ENCODE measurements at places on chromosomes 2 and 18.
A peak's percentile ranks its signal among the peaks of the same experiment; 100 is the strongest.

DNA sequence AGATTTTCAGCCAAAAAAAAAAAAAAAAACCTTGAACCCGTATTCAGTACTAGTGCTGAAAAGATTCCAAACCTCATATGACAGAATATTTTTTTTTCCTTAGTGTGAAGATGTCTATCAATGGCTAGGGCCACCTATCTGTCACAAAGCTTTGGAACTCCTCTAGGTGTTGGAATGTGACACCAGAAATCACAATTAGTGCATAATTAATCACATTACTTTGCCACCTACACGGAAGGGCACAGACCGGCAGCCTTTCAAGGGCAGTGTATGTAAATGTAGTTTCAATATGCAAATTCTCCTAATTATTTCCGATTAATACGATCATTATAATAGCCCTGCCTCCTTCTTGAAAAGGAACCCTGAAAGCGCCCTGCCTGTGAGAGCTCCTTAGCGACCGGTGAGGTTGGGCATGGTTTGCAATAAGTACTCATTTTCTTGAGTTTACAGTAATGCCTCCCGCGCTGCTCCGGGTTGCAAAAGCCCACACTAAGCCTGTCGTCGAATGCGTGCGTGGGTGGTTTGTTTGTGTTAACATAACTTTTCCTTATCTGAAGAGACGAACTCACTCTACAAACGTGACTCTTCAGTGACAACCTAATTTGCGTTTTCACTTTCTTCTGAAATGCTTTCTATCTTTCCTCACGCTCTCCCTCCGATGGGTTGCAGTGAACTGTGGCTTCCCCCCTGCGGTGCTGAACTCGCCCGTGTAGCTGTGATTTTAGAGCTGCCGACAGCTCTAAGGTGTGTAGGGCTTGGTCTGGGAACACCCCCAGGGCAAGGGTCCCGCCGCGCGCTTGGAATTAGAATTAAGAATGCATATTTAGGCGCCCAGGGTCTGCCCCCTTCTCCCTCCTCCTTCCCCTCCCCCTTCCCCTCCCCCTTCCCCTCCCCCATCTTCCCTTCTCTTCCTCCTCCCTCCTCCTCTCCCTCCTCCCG lies 765 bp upstream of the ID2 start:
- peak; percentile 65 for DNase-seq

- no peak for DNase-seq
These were observed 131.2 kb upstream of the CYP1B1 start for GRCh38 chr2:38207168-38207567.

DNA sequence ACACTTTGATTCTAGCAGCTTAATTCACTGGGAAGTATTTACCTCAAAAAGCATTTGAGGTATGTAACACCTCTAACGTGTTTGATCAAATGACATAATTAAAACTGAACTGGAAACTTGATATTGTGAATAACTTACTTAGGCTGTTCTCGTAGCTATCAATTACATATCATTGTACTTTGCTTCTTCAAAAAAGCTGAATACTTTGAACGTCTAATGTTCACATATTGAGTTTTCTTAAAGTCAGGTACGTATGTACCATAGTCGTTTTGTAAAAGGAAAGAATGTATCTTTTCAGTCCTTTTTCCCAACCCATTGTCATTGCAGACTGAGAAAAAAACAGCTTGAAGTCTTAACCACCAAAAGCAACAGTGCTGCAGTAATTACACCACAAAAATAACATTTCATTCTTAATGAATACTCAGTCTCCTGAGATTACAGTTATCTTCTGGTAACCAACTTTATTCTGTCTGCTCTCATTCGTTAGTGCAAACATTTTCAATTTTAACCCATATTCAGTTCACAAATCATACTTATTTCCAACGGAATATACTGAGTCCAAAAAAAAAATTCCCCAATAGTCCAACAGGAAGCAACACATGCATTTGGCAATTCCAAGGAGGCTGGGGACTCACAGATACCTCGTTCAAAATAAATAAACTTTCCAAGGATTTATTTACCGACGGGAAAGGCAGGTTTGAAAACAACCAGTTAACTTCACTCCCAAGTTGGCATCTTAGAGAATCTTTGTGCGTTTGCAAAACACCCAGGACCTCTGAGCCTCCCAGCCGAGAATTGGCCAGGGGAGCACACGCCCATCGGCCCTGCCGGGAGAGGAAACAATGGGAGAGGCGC lies 1.1 kb downstream of the CHN1 start:
- DNase-seq = no peak

- no peak for DNase-seq
These were observed 4.3 kb downstream of the BIN1 start for GRCh38 chr2:127102521-127103242.

- no peak for DNase-seq
These were observed 51.7 kb upstream of the OTX1 start for GRCh38 chr2:62998949-62999348.

DNA sequence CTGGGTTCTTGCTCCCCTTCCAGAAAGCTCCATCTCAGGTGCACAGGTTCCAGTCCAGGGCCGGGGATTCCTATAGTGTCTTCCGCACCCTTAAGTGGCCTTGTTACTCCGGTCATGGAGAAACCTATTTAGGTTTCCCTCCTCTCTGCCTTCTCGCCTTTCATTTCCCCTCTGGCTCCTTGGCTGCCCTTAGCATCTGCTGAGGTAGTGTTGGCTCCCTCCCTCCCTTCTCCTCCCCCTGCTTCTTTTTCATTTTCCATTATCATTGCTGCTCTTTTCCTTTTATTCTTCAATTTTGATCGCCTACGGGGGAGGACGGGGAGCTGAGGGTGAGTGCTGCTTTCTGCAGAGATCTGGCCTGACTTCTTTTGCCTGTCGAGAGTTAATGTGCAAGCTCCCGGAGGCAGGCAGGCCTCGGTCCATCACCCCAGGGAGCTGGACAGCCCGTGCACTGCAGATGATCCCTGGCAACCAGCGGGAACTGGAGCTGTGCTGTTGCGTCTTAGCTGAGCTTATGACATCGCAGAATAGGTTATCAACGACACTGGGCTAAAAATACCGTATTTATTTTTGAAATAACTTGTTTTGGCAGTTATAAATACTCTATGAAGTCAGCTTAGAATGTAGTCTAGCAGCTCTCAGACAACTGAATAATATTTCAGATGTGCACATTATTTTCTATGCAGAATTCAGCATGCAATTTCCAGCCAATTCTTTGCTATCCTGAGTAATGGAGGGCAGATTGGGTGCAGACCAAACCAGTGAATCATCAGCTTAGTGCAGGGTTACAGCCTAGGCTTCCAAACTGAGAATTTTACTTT lies 141.9 kb downstream of the SLC4A3 start:
- DNase-seq = no peak

GRCh38 chr2:207683879-207684627 lies 27.4 kb upstream of the CCNYL1 start:
- DNase-seq = peak; percentile 64

DNA sequence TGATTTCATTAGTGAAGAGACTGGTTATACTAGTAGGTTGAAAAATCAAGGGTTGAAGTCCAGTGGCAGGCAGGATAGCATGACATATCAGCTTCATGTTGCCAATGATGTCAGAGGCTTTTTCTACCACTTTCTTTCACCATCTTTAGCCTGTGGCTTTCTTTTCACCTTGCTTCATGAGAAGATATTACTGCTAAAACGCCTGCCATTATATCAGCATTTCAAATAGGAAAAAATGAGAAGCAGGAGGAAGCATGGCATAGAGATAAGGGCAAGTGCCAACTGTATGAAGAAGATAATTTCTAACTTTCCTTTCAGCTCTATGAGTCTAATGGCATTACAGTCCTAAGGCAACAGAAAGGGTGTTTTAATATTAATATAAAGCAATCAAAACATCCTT lies 270.2 kb upstream of the SYT4 start:
- no peak for DNase-seq

GRCh38 chr18:30987467-30988241 lies 54.9 kb downstream of the DSC3 start:
- DNase-seq = no peak

- DNase-seq = no peak
These were observed 77.8 kb upstream of the PMAIP1 start for GRCh38 chr18:59821983-59822382.

DNA sequence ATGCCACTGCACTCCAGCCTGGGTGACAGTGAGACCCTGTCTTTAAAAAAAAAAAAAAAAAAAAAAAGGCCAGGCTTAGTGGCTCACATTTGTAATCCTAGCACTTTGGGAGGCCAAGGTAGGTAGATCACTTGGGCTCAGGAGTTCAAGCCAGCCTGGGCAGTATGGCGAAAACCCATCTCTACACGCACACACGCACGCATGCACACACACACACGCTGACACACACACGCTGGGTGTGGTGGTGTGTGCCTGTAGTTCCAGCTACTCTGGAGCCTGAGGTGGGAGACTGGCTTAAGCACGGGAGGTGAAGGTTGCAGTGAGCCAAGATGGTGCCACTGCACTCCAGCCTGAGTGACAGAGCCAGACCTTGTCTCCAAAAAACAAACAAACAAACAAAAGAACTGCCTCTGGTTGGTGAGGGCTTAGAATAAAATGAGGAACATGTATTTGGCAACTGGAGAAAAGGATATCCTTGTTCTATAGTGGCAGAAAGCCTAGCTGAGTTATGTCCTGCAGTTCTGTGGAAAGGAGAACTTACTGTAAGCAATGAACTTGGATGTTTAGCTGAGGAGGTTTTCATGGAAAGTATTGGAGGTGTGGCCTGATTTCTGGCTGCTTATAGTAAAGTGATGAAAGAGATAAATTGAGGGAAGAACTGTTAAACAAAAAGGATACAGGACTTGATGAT lies 34.0 kb downstream of the HAT1 start:
- DNase-seq = no peak

DNA sequence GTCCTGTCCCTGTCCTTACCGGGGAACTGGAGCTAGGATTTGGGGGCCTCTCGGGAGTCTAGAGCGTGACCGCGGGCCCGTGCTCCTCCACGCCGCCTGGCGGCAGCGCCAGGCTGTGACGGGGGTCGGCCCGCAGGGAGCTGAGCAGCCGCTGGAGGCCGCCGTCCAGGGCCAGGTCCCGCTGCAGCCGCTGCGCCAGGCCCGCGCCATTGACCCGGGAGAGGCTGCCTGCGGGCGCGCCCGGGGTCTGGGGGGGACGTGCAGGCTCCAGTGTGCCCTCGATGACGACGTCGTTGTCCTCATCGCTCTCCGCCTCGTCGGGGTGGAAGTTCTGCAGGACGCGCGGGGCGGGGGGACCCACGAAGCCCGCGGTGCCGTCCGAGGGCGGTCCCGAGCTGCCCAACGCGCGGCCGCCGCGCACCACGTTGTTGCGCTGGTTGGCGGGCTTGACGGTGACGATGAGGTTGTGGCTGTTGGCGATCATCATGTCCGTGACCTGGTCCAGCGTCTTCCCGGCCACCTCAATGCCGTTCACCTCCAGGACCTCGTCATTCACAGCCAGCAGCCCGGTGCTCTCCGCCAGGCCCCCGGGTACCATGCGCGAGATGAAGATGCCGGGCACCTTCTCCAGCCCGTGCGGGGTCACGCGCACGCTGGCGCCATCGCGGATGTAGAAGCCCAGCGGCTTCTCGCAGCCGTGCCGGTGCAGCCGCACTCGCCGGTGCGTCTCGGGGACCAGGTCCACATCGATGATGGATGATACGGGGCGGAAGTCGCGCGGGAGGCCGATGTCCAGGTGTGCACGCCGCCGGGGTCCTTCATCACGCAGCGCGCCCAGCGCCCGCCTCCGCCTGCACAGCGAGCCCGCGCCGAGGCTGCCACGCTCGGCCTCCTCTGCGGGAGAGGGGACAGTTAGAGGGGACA lies 50.9 kb downstream of the ADNP2 start:
- no peak for DNase-seq

DNA sequence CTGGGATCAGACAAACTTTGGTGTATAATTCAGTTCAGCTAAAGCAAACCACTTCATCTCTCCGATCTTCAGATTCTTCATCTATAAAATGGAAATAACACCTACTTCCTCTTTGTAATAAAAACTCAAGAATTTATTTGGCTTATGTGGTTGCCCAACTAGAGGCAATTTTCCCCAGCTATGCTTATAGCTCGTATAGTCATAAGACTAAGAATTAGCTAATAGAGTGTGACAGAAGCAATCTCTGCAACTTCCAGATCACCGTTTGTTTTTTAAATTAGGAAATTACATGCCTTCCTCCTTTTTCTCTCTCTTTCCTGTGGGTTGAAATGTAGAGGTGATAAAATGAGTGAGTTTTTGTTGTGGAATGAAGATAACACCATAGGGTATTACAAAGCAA lies 35.3 kb upstream of the KCNF1 start:
- DNase-seq = no peak

DNA sequence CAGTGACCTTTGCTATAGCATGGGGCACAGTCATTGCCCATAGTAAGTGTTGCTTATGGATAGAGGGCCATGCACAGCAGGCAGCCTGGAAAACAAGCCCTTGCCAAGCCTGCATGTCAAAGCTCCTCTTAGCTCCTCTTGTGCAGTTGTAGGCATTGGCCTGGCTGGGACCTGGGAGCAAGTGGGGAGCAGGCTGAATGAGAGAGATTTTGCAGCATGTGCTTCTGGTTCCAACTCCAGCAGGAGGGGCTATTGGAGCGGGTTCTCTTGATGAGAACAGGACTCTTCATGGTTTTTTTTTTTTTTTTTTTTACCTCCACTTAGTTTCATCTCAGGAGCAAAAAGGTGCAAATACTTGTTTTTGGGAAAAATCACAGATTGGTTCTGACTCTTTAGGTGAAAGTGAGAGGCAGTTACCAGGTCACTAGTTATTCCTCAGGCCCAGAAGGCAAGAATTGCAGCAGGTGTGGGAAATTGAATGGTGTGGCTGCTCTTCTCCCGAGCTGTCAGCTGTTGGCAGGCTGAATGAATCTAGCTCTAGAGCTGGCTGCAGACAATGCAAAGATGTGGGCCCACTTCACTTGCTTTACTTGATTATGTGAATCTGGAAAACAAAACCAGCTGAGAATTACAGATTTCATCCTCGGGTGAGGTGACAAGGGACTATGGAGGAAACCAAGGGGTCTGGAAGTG lies 95.9 kb downstream of the MAP4K4 start:
- DNase-seq = no peak

- DNase-seq = no peak
These were observed 168.7 kb downstream of the TCF4 start for GRCh38 chr18:55419132-55419946.

DNA sequence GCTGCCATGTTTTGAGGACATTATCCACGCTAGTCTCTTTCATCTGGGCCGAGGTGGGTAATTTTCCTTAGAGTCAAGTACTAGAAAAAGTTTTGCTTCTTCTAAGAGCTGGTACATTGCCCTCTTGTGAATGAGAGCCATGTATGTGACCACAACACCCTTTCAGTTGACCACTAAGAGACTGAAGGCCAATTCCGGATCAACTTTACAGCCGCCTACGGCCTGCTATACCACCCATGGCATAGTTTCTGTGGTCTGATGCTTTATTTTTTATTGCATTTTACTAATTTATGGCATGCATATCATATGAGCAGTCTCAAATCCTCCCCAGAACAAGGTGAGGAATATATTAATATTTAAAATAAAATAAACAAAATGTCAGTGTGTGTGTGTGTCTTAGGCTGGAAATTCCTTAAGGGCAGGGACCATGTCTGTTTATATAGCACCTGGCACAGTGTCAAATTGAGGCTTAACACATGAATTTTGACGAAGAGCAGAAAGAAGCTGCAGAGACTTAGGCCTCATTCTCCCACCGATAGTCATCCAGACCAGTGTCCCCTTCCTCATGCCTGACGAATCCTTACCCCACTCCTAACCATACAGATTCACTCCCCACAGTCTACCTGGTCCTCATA lies 35.4 kb downstream of the PSD4 start:
- no peak for DNase-seq

GRCh38 chr2:189363559-189363958 lies 77.7 kb upstream of the WDR75 start:
- peak; percentile 45 for DNase-seq

- DNase-seq = no peak
These were observed 188.9 kb upstream of the RPRM start for GRCh38 chr2:153667475-153667874.

Data from skeletal muscle cell (primary cell).